ENCODE measurements at places on chromosomes 4 and X.

DNA sequence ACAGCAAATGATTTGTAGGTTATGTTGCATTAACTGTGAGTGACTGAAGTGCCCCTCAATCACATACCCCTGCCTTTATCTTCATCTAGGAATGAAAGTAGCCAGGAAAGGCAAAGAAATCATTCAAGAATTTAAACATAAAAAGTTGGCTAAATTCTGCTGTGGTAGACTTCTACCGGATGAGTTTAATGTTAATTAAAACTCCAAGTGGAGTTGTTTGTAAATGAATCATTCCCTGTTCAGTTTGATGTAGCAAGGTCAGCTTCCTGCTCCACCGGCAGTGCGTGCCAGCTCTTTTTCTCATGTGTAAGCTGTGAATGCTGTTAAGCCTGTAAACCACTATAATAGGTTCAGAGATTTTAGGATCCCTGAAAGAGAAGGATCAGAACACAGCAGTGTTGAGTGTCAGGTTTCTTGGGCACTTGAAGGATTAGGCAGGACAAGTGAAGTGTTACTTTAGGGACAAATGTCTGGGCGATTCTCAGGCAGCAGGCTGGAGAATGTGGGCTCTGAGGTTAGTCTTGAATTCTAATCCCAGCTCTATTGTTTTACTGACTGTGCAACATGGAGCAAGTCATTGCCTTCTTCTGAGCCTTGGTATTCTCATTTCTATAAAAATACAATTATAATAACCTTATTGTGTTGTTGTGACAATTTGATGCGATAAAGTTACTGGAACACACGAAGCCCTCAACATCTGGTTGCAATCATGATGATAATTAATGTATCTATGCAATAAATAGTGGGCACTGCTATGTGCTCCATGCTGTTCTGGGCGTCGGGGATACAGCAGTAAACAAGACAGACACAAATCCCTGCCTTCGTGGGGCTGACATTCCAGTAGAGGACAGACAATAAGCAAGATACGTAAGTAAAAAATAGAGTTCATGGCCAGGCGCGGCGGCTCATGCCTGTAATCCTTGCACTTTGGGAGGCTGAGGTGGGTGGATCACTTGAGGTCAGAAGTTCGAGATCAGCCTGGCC is 112.0 kb downstream of the SHROOM3 start:
- DNase-seq = no peak

DNA sequence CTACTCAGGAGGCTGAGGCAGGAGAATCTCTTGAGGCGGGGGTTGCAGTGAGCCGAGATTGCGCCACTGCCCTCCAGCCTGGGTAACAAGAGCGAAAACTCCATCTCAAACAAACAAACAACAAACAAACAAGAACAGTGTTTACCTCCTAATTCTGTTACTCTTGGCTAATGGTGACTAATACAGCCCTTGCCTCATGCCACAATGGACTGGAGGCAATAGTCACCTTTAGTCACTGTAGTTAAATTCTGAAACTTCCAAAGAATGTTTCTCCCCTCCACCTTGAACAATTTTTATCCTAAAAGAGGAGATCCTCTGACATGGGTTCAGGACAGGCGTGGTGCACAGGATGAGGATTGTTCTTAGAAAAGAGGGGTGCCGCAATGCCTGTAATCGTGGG is 241.2 kb upstream of the CTSO start:
- DNase-seq = no peak

- DNase-seq = peak; percentile 50
These were observed at the start of gene GRIA2 for GRCh38 chr4:157220371-157220881. Gene GRIA2 (plus strand): TSS chr4:157220728. CDS start chr4:157221043, 315 bp downstream.

GRCh38 chr4:63396269-63396668 is 1013.0 kb downstream of the TECRL start:
- DNase-seq = no peak

DNA sequence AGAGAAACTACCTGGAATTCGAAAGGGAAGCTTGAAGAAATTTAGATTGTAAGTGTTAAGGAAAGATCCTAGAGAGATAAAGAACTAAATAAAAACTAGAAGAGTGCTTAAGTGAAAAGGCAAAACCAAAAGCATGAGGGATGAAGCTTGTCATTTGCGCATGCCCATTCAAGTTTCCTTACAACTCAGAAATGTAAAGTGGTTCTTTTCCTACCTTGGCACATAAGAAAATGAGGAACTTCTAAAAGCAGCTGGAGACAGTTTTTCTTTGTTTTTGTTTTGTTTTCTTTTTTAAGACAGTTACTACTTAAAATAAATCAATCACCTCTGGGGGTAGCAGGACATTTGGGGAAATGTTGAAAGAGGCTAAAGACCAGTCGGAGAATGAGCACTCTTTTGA is 1304.4 kb upstream of the PCDH7 start:
- no peak for DNase-seq

- DNase-seq = no peak
These were observed 39.4 kb downstream of the NALF2 start for GRCh38 chrX:69543572-69543971.

DNA sequence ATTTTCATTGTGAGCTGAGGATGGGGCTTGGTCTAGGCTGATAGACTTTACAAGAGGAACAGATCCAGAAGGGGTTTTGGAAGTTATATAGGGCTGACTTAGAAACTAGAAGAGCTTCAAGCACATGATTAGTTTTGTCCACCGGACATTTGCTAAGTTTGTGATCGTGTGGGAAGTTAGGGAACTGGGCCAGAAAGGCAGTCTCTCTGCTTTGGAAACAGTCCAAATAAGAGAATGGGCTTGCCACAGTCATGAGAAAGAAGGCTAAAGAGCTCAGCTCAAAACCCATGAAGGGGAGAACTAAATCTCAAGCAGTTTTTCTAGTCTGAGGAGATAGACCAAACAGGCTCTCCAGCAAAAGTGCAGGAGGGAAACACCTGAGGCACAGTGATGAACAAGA is 67.8 kb downstream of the ZNF674 start:
- DNase-seq = no peak

DNA sequence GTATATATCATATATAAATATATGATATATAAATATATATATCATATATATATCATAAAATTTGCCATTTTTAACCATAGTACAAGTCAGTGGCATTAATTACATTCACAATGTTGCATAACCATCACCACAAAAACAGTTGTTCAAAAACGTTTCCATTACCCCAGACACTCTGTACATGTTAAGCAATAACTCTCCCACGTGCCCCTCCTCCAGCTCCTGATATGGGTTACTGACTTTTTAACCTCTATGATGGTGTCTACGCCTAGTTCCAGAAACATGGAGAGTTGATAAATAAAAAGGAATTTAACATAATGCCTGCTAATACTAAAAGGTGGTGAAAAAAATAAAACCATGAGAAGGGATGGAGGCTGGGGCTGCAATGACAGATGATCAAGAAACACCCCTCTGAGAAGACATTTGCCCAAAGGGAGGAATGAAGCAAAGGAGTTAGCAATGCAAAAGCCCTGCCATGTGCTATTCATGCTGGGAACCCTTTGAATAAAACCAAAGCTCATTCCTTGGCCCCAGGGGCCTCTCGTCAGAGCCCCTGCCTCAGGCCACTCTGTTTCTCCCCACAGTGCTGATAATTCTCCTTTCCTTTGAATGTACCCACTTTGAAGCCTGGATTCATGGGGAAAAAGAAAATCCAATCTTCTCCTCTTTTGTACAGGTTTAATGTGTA is 144.3 kb downstream of the NWD2 start:
- DNase-seq = no peak

GRCh38 chrX:88366314-88366713 is 380.7 kb upstream of the CPXCR1 start:
- no peak for DNase-seq

GRCh38 chrX:17377091-17377717 is 2.2 kb downstream of the NHS start:
- peak; percentile 51 for DNase-seq

DNA sequence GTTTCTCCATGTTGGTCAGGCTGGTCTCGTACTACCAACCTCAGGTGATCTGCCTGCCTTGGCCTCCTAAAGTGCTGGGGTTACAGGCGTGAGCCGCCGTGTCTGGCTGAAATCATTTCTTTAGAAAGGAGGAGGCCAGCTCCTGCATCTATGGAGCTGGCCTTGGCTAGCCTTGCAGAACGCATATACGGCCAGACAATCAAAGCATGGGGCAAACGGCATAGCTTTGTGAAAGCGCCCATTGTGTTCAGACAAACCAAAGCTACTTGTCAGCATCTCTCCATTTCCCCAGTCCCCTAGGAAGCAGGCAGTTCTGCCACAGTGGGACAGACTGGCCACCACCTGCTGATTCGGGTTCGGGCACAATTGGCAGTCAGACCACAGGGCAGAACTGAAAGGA is 48.9 kb upstream of the IQSEC2 start:
- DNase-seq = no peak

DNA sequence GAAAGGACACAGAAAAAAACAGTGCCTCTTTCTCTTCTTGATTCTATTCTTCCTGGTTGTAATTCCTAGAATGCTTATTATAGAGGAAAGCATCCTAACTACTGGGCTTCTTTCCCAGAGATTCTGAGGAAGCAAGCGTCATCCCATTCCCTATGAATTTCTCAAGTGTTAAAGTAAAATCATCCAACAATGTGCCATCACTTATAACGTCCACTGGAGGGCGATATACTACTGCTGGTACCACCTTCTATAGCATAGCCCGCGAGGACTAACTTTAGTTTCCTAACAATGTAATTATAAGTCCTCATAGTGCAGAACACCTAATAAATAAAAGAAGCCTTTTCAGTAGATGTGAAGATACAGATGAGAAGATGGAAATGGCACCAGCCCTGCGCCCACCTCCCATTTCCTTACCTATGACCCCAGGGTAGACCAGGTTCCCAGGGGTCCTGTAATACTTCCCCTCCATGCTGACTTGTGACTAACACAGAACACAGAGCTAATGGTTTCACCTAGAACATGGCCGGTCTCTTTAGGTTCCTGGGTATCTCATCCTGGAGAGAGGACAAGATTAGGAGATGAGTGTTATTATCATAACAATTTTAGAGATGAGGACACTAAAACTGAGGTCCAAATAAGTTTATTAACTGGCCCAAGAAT is 4.2 kb downstream of the CENPVL3 start:
- DNase-seq = no peak

DNA sequence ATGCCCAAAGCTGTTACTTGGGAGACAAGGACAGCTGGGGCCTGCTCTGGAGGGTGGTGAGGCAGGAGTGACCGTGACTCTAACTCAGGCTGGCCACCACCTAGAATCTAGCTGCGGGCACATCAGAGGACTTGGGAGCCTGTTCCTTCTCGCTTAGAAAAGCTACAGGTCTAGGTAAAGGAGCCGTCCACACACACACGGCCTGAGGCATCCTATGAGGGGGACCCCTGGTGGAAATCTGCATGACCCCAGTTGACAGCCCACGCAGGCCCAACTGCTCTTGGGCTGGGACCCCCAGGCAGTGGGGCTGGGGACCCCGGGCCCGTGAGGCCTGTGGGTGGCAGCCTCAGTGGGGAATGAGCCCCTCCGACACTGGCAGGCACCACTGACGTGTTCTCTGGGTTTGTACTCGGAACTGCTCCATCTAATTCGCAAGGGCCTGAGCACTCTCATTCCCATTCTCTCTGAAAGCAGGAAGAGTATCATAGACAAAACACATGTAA is 75.6 kb downstream of the ACOX3 start:
- no peak for DNase-seq

DNA sequence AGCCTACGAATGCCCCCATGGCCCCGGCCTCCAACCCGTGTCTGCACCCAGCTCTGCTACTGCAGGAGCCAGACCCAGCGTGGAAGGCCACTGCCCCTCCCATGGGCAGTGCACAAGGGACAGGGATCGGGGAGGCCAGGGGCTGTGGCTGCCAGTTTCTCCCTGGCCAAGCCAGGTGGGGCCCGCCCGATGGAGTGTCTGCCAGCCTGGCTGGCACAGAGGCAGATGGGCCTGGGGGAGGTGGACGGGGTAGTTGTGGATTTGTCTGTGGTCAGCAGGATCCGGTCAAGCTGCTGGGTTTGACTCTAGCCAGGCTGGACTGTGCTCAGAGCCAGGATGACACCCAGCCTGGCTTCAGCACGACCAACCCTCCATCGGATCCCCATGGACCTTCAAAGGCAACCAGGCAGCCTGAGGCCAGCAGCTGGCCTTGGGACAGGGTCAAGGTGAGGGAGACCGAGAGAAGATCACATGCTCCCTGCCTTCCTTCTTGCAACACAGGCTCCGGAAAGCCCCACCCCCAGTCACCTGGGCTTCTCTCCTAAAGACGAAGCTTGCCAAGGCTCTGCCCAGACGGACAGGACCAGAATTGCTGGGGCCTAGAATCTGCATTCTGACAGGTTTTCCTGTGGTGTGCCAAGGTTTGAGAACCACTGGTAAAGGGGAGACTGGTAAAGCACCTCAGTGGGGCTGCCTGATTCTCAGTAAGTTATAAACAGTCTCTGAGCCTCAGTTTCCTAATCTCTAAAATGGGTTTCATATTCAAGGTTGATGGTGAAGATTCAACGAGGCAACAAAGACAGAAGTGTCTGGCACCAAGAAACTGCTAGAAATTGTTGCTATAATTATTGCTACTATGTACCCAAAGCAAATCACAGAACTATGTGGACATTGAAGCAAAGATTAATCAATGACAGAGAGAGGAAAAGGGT is 78.6 kb downstream of the PPP2R2C start:
- no peak for DNase-seq

- DNase-seq = no peak
These were observed at the start of gene ZCCHC12 for GRCh38 chrX:118823263-118824172. Gene ZCCHC12 (plus strand): TSS chrX:118823824. CDS start chrX:118825245, 1,421 bp downstream.

GRCh38 chr4:155709918-155710317 is 43.3 kb downstream of the GUCY1A1 start:
- DNase-seq = no peak

GRCh38 chr4:161189286-161190134 is 974.3 kb downstream of the FSTL5 start:
- DNase-seq = no peak

- DNase-seq = no peak
These were observed 36.6 kb upstream of the GPR78 start for GRCh38 chr4:8543623-8544022.

GRCh38 chrX:118637997-118638396 is 89.4 kb upstream of the IL13RA1 start:
- no peak for DNase-seq

DNA sequence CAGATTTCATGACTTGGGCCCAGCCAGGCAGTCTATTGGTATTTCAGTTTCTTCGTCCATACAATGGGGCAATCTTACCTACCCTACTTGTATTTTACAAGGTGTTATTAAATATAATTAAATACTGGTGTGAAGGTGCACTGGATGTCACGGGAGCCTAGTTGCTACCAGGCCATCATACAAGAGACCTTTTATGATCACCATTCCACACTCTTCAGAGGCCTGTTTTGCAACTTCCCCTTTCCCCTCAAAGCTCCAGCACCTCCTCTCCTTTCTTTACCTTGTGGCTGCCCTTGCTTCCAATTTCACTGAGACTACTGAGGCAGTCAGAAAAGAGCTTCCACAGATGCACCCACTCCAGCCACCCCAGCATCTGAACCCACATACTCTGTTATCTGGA is 93.8 kb upstream of the HELT start:
- no peak for DNase-seq

- no peak for DNase-seq
These were observed 70.8 kb downstream of the ANXA3 start for GRCh38 chr4:78622253-78622979.

- peak; percentile 24 for DNase-seq
These were observed 12.2 kb upstream of the VMA21 start for GRCh38 chrX:151384807-151385206.

- no peak for DNase-seq
These were observed 105.5 kb upstream of the PSAPL1 start for GRCh38 chr4:7540206-7540605.

- DNase-seq = no peak
These were observed 17.3 kb downstream of the FNIP2 start for GRCh38 chr4:158786121-158786601.
